AG10803 (cell line): ENCODE measurements at places on chromosomes 16 and 17.
A peak's percentile ranks its signal among the peaks of the same experiment; 100 is the strongest.

- peak; percentile 85 for DNase-seq
These were observed at the start of gene ITGA3 for GRCh38 chr17:50055426-50056216. ITGA3 (plus strand) TSS chr17:50056110; CDS start chr17:50056440, 330 bp downstream.

- DNase-seq: no peak
These were observed 100.3 kb downstream of the ADCY9 start for GRCh38 chr16:4016005-4016352.

- DNase-seq: no peak
These were observed 450.0 kb downstream of the PMP22 start for GRCh38 chr17:14815079-14815478.

GRCh38 chr17:68184816-68185436 lies 62.9 kb upstream of the AMZ2 start:
- no peak for DNase-seq

- DNase-seq: no peak
These were observed 451.8 kb upstream of the CCL2 start for GRCh38 chr17:33803199-33803685.

DNA sequence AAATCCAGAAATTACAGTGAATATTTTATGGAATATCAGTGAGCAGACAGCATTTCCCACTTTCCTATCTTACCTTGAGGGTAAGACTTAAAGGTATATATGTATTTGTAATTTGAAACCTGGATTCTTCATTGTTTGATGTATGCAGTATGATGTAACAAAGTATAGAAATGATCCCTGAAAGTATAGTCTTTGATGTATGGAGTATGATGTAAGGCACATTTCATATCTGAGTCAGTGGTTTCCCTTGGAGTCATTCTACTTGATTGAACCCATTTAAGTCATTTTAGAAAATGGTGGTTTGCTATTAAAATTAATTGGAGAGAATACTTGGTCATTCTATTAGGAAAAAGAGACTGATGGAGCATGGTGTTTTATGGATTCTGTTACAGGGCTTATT lies 10.1 kb downstream of the AMZ2 start:
- DNase-seq: no peak

DNA sequence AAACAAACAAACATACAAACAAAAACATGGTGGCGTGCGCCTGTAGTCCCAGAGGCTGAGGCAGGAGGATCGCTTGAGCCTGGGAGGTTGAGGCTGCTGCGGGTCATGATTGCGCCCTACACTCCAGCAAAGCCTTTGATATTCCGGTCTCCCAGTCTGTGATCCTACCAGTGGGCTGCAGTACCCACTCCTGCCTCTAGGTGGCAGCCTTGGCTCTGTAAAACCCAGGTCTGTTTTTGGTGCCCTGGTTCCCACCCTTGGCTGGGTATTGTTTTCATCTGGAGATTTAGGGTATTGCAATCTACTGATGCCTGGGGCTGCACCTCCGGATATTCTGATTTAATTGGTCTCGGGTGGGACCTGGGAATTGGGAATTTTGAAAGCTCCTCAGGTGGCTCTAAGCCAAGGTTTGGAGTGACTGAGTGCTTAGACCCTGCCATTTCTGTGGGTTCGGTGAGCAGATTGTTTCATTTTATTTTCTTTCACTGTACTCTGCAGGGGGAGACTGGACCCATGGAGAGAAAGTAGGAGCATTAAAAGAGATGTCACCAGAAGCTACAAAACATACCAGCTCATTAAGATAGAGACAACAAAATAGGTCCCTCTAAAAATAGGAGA lies 40.5 kb downstream of the MYH3 start:
- peak; percentile 74 for DNase-seq

DNA sequence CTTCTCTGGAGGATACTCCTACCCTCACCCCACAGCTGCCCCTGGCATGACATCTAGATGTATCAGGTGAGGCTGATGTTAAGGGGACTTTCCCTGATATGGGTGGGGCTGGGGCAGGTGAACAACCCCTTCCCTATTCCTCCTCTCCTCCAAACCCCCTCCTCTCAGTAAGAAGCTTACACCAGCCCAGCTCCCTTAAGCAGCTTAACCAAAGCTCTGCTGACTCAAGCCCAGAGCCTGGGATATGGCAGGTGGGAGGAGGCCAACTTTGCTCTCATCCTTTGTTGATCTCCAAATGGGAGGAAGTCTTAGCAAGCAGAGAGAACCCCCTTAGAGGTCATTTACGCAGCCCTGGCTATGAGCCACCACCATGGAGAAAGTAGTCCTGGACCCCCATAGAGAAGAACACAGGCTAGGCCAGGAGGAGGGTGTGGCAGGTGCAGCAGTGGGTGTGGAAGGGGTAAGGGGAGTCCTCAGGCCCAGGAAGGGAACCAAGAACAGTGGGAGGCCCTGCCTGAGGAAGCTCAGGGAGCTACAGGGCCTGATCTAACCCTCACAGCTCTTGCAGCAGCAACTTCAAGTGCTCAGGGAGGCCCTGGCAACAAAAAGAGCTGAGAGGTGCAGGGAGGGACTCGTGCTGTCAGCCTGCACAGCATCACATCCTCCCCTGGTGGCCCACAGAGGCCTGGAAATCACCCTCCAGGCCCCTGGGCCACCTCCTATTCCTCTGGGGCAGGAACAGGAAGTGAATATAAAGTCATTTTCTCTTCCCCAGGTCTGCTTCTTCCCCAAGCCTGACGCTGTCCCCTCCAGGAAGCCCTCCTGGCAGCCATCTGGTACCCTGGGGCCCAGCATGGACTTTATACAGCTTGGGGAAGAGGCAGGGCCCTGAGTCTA lies 2.9 kb downstream of the UNC119 start:
- DNase-seq: no peak

DNA sequence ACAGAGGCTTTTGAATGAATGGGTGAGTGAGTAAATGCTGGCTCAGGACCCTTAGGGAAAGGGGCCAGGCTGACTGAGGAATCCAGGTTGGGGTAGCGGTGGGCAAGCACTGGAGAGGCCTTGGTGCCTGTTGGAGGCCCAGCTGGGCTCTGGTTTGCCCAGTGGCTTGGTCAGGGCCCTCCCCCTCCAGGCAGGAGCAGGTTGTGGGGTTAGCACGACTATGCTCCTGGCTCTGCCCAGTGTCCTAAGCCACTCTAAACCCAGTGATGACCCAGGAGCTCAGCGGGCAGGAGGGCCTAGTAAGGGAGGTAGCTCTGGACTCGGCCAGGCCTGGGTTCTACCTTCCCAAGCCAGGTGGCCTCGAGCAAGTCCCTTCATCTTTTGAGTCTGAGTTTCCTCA lies 7.5 kb downstream of the MYO15A start:
- no peak for DNase-seq

GRCh38 chr17:2484876-2485275 lies 26.8 kb downstream of the METTL16 start:
- DNase-seq: no peak

GRCh38 chr17:6303664-6304063 lies 131.3 kb downstream of the AIPL1 start:
- peak; percentile 9 for DNase-seq

DNA sequence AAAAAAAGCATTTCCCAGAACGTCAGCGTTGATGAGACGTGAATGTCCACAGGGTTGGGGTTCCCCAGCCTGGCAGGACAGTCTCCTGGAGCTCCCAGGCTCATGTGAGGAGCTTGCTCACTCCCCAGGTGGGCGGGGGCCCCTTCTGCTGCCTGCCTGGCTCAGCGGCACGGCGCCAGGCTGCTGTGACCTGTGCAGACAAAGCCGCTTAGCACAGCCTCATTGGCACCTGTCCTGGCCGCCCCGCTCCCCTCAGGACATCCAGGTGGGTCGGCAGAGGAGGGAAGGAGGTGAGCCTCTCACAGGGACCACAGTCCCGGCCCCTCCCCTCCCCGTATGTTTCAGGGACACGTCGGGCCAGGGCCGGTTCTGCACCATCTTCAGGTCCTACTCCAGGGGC lies 12.9 kb upstream of the WFIKKN1 start:
- DNase-seq: no peak

- no peak for DNase-seq
These were observed 1.7 kb downstream of the NGFR start for GRCh38 chr17:49496867-49497147.

DNA sequence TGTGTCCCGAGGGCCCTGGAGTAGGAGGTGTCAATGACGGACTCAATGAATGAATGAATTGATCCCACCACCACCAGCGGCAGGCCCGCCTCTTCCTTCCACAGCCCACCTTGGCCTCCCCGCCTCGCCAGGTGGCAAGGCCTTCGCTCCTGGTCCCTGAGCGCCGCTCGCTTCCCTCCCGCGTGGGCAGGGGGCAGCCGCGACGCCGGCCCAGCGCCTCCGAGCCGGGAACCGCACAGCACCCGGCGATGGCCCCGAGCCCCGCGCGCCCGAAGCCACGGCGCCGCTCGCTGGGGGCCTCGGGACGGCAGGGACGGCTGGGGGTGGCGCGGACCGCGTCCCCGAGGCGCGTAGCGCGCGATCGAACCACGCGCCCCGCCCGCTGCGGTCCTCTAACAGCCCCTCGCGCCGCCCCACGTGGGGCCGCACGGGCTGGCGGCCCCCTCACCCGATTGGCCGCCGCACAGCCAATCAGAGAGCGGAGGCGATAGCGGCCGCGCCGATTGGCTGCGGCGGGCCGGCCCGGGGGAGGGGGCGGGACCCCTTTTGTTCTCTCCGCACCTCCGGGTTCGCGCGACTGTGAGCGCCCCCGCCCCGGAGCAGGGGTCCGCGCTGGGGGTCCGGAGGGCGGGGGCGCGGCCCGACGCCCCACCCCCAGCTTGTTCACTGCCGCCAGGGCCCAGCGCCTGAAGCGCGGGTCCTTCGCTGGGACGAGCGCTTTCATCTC lies 31.4 kb downstream of the ACTG1 start:
- peak; percentile 45 for DNase-seq

DNA sequence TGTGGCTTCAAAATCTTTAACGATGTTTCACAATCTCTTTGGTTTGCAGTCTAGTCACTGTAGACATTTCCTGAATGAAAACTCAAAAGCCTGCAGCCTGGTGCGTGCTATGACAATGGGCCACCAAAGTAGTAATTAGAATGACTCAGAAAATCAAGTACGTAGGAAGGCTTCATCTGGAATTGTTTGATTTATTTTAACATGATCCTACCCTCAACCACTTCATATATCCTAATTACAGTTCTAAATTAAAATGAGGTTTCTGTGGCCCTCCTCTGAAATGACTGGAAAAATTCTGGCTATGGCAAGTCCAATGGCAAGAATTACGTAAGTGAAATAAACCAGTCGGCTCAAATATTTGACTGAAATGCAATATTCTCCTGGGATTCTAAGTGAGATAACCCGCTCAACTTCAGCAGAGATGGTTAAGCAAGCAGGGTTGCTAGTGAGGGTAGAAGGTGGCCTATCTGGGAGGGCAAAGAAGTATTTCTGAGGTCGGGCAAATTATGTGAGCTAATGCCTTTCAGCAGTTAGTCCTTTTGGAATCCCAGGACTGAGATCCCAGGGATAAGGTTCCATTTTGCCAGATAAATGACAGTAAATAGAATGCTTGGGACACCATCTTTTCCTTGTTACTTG lies 145.6 kb upstream of the MYOCD start:
- peak; percentile 83 for DNase-seq

GRCh38 chr17:43416998-43417890 lies 18.5 kb downstream of the ARL4D start:
- peak; percentile 77 for DNase-seq

DNA sequence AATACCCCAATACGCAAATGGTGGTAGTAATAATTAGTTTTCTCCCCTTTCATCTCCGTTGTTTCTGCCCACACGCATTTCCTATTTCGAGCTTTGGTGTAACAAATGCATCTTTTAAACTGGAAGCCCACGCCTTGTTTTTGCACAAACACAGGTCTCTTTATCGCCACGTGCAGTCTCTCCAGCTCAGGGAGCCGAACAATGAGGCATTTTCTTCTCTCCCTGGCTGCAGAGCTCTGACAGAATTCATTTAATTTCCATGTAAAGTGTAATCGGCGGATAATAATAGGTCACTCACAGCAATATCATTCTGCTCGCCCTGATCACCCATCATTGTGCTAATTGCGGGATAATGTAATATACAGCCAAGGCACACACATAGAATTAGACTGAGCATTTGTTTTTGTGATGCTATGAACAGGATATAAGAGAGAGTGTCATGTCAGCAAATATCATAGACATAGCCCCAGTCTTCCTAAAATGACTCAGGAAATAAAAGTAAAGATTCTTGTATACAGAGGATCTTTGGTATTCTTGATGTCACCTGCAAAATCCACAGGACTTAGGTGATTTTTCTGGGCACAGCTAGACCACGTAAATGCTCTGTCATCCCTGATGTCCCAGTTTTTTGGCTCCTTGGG lies 452.6 kb upstream of the CDH11 start:
- no peak for DNase-seq
